ENCODE measurements at places on chromosomes 11 and 22.

GRCh38 chr11:131504199-131504949 is 134.0 kb downstream of the NTM start:
- DNase-seq: no peak

GRCh38 chr11:134071306-134071705 is 2.4 kb downstream of the JAM3 start:
- DNase-seq: no peak

DNA sequence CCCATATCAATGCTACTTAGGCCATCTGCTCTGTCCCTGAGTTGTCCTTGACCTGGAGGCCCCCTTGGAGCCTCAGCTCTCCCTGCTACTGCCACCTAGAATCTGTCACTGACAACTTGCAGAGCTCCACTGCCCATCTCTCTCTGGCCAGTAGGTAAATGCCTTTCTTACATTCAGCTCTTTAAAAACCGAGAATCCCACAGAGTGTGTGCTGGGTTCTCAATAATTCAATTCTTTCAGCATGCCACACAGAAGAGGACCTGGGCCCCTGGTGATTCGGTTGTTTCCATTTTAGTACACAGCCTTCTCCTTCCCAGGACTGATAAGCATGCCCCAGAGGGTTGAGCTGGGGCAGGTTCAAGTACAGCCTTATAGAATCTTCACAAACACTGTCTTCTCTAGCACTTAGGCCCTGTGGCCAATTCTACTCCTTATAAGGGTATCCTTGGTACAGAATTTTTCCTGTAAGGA is 22.0 kb upstream of the IPO7 start:
- no peak for DNase-seq

- no peak for DNase-seq
These were observed 8.6 kb downstream of the TTLL1 start for GRCh38 chr22:43080616-43081015.

GRCh38 chr11:1157645-1158591 is at the start of gene MUC5AC:
Gene MUC5AC (plus strand): TSS chr11:1157953. CDS start chr11:1158000, 47 bp downstream.
- DNase-seq: no peak

Measured in stimulated activated CD8-positive, alpha-beta memory T cell treated with anti-CD3 and anti-CD28 coated beads, Interleukin-4, amount 100 ng/mL, for 4 hours (primary cell).